Type B pancreatic cell (in vitro differentiated cells): ENCODE measurements at places on chromosomes 4 and X. TPM values are rescaled to one million over a fixed set of nuclear protein-coding genes. Genes with fewer than 3 reads are reported as not detected.

DNA sequence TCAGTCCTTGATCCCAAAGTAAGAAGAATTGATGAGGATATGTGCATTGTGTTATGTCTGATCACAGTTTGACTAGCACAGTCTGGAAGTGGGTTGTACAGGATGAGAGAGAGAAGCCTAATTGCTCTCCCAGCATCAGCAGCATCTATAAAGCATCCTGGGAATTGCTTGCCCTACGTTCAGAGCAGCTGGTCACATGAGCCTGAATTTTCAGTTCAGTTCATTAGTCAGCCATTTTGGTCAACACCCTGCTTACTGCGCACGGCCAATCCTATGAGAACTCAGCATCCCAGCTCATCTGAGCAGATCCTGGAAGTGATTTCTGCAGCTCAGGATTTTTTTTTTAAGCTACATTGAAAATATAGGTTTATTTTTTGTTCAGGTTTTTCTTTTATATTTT lies at the start of gene RUFY3:
RUFY3 (plus strand) TSS at position 218 of the 400 bp plus-strand sequence. CDS start 610 bp downstream, outside the sequence.
- H3K4me1 ChIP-seq, result peaks cover 28% of the 10 kb centered on the region
- H3K27me3 ChIP-seq, result no peaks in the 10 kb centered on the region
- peak within 1 kb of the TSS; percentile 88 for H3K4me3 ChIP-seq
- H3K36me3 ChIP-seq, result peaks cover 6% of the 10 kb centered on the region
- DNase-seq, result no peak
- H3K27ac ChIP-seq, result peak within 1 kb of the TSS; percentile 85

DNA sequence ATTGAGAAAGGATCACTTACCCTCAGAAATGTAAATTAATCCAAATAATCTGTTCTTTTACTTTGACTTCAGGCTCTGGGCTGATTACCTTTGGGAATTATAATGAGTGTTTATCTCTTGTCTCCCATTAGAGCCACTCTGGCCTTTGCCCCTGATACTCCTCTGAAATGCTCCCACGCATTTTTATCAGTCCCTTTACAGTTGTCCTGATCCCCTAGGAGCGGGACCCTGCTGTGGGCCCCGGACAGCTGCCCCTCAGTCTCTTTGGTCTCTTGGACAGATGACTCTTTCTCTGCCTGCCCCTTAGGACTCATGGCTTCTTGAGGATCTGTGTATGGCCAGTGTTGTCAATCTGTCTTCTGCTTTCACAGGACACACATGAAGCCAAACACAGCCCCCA lies 1.0 kb upstream of the TRIM75 start:
- no peak overlapping the region for H3K4me3 ChIP-seq
- H3K4me1 ChIP-seq, result no peaks in the 10 kb centered on the region
- no peak for DNase-seq
- no peaks in the 10 kb centered on the region for H3K36me3 ChIP-seq

DNA sequence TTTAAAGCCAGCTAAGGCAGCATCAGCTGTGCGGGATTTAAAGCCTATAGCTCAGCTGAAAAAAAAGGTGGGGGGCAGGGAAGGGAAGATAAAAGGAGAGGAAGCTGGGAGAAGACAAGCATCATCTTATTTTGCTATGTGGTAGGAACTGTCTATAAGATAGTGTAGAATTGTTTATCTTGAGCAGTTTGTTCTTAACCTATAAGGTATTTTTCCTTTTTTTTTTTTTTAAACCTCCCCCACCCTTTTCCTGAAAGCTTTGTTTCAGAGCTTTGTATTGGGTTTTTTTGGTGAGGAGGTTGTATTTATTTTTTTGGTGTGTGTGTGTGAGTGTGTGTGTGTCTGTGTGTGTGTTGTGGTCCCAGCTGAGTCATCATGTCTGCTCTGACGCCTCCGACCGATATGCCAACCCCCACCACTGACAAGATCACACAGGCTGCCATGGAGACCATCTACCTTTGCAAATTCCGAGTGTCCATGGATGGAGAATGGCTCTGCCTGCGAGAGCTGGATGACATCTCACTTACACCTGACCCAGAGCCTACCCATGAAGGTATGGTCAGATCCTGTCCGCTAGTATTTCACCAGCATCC lies 531 bp downstream of the RUFY3 start:
- H3K36me3 ChIP-seq, result peaks cover 7% of the 10 kb centered on the region
- peak overlapping the region; percentile 88 for H3K4me3 ChIP-seq
- peak overlapping the region; percentile 85 for H3K27ac ChIP-seq
- DNase-seq, result no peak
- peaks cover 28% of the 10 kb centered on the region for H3K4me1 ChIP-seq

The ADGRG2 gene
- total RNA-seq, result 2.4 and 3.4 TPM in 2 replicates

DNA sequence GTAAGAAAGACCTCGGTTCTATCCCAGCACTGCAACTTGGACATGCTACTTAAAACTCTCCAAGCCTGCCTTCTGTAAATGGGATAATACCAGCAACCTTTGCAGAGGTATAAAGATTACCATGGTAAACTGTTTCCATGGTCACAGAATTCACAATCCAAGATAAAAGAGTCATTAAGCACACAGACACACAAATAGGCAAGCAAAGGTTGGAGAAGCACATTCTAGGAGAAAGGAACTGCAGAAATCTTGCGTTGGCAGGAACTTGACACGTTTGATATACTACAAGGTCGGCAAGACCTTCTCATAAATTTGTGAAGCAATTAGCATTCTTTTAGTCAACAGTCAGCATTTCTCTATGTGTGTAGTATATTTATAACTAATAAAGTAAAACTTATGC lies 12.3 kb upstream of the CHRNA9 start:
- no peak for DNase-seq
- peak overlapping the region; percentile 79 for H3K27ac ChIP-seq
- peaks cover 53% of the 10 kb centered on the region for H3K4me1 ChIP-seq
- no peaks in the 10 kb centered on the region for H3K36me3 ChIP-seq
- no peak overlapping the region for H3K4me3 ChIP-seq

The MAGEC3 gene
- 0.14 TPM in 1 of 2 replicates, not detected in the other for total RNA-seq

- no peaks in the 10 kb centered on the region for H3K27me3 ChIP-seq
- H3K36me3 ChIP-seq, result no peaks in the 10 kb centered on the region
- no peak overlapping the region for H3K4me3 ChIP-seq
Measured at GRCh38 chr4:123632693-123633030, 236.1 kb downstream of the SPRY1 start.

GRCh38 chrX:50680990-50681389 lies 133.0 kb downstream of the SHROOM4 start:
- no peak overlapping the region for H3K27ac ChIP-seq
- DNase-seq, result no peak
- H3K4me1 ChIP-seq, result no peaks in the 10 kb centered on the region
- no peaks in the 10 kb centered on the region for H3K27me3 ChIP-seq
- H3K4me3 ChIP-seq, result no peak overlapping the region

DNA sequence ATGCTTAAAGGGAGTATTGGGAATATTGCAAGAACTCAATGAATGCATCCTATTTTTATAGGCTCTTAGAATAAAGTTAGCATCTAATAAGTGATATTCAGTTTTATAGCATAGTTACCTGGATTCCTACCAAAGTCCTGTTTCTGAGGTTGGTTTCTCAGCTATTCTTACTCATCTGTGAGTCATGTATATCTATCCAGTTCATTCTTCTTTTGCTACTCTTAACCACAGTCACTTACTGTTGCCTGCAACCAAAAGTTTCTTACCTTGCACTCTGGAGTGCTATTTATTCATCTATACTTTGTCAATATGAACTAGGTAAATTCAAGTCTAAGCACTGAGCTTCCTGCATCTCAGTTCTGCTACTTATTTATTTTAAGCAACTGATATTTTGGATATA lies 322.5 kb downstream of the HS3ST1 start:
- no peak overlapping the region for H3K4me3 ChIP-seq
- no peak for DNase-seq
- H3K4me1 ChIP-seq, result no peaks in the 10 kb centered on the region
- H3K27me3 ChIP-seq, result no peaks in the 10 kb centered on the region
- H3K36me3 ChIP-seq, result peaks cover 5% of the 10 kb centered on the region

- no peaks in the 10 kb centered on the region for H3K4me1 ChIP-seq
- no peaks in the 10 kb centered on the region for H3K36me3 ChIP-seq
- H3K27ac ChIP-seq, result no peak overlapping the region
- no peak overlapping the region for H3K4me3 ChIP-seq
Measured at GRCh38 chr4:174919886-174920423, 1.8 kb downstream of the ADAM29 start.

The ARX gene
- total RNA-seq, result 12.1 and 12.4 TPM in 2 replicates

DNA sequence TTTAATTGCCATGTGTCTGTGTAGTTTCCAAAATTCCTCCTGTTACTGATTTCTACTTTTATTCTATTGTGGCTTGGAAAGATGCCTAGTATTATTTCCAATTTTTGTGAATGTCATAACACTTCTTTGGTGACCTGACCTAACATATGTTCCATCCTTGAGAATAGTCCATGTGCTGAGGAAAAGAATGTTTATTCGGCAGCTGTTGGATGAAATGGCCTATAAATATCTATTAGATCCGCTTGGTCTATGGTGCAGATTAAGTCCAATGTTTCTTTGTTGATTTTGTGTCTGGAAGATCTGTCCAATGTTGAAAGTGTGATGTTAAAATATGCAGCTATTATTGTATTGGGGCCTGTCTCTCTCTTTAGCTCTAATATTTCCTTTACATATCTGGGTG lies 219.2 kb upstream of the HDX start:
- no peak for DNase-seq
- no peak overlapping the region for H3K4me3 ChIP-seq
- no peak overlapping the region for H3K27ac ChIP-seq
- no peaks in the 10 kb centered on the region for H3K4me1 ChIP-seq
- no peaks in the 10 kb centered on the region for H3K36me3 ChIP-seq

The ARMCX1 gene
- total RNA-seq, result 21.1 and 25.0 TPM in 2 replicates

The TLR3 gene
- total RNA-seq, result 8.8 and 22.6 TPM in 2 replicates

The SPINK2 gene
- 0.87 and 4.6 TPM in 2 replicates for total RNA-seq

The COX7B gene
- total RNA-seq, result 245 and 387 TPM in 2 replicates

DNA sequence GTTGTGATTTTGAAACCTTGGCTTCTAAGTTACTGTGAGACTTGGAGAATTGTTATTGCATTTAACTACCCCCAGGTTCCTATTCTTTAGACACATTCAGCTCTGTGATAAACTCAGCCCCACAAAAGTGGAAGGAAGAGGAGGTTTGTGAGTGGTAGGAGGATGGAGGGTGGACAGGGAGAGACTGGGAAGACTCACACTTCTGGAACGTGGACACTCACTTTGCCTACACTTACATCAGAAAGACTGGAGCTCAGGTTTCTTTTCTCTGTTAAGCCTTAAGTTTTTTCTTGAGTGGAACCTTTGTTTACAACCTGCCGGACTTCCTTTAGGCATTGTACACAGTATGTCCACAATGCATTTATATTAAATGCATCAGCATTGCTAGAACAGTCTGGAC lies 99.0 kb downstream of the AREG start:
- no peaks in the 10 kb centered on the region for H3K27me3 ChIP-seq
- H3K4me1 ChIP-seq, result peaks cover 9% of the 10 kb centered on the region
- no peak for DNase-seq
- no peaks in the 10 kb centered on the region for H3K36me3 ChIP-seq

The TREX2 gene
- 0.72 and 1.3 TPM in 2 replicates for total RNA-seq

- DNase-seq, result no peak
- H3K27ac ChIP-seq, result no peak overlapping the region
- H3K36me3 ChIP-seq, result peaks cover 15% of the 10 kb centered on the region
Measured at GRCh38 chr4:79906303-79906702, 166.7 kb downstream of the ANTXR2 start.

DNA sequence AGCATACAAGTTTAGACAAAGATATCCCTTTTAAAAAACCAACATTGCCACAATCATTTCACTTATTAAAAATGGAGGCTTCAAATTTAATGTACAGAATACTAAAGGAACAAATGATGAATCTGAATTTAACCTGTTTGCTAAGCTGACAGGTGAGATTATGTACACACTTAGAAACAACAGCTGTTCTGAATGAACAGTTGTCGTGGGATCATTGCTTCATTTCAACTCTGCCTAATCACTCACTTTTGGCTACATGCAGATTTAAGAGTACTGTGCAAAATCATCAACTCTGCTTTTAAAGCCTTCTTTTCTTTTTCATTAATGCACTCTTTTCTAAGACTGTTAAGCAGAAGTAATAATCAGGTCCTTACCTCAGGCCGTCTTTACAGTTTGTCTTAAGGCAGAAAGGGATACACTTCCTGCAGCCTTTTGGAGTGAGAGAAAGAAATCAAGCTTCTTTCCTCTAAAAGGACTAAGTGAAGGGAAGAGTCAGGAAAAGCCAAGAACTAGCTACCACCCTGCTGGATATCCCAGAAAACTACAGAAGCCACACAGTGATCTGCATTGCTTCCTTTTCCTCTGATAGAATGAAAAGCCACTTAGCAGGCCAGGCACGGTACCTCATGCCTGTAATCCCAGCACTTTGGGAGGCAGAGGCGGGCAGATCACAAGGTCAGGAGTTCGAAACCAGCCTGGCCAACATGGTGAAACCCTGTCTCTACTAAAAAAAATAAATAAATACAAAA lies 54.7 kb upstream of the NPNT start:
- no peak overlapping the region for H3K4me3 ChIP-seq
- H3K27ac ChIP-seq, result no peak overlapping the region
- H3K36me3 ChIP-seq, result peaks cover 32% of the 10 kb centered on the region
- no peak for DNase-seq
- H3K4me1 ChIP-seq, result peaks cover 9% of the 10 kb centered on the region
- H3K27me3 ChIP-seq, result no peaks in the 10 kb centered on the region

The ITIH6 gene
- not detected in 2 replicates for total RNA-seq

The ASB5 gene
- 0.10 TPM in 1 of 2 replicates, not detected in the other for total RNA-seq

The TMEM150C gene
- total RNA-seq, result 5.7 and 7.8 TPM in 2 replicates

DNA sequence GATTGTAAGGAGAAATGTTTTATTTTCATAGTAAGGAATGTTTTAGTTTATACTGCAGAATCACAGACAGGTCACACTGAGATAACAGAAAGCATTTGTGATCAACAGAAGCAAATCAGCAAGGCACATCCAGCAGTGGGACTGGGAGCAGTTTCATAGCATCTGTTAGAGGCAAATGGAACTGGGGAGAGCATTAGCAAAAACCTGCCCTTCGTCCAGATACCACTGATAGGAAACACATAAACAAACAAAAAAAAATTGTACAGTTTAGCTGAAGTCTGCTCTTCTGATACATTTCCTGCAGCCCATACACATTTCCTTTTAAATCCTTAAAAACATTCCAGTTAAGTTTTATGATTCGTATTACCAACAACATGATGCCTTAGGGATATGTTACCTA lies 374.3 kb downstream of the PCDH7 start:
- no peaks in the 10 kb centered on the region for H3K36me3 ChIP-seq
- H3K27ac ChIP-seq, result no peak overlapping the region
- H3K4me1 ChIP-seq, result peaks cover 4% of the 10 kb centered on the region
- H3K27me3 ChIP-seq, result no peaks in the 10 kb centered on the region
- no peak overlapping the region for H3K4me3 ChIP-seq
- DNase-seq, result no peak
